ENCODE measurements at places on chromosomes 16 and 17.
A peak's percentile ranks its signal among the peaks of the same experiment; 100 is the strongest.

GRCh38 chr16:11016993-11017392 lies 72.6 kb downstream of the CLEC16A start:
- peak; percentile 43 for DNase-seq

GRCh38 chr17:78993981-78994671 lies 14.4 kb upstream of the LGALS3BP start:
- DNase-seq, result no peak

GRCh38 chr17:66398617-66399016 lies 96.2 kb downstream of the PRKCA start:
- no peak for DNase-seq

GRCh38 chr17:67558740-67559380 lies 158.9 kb upstream of the NOL11 start:
- DNase-seq, result no peak

DNA sequence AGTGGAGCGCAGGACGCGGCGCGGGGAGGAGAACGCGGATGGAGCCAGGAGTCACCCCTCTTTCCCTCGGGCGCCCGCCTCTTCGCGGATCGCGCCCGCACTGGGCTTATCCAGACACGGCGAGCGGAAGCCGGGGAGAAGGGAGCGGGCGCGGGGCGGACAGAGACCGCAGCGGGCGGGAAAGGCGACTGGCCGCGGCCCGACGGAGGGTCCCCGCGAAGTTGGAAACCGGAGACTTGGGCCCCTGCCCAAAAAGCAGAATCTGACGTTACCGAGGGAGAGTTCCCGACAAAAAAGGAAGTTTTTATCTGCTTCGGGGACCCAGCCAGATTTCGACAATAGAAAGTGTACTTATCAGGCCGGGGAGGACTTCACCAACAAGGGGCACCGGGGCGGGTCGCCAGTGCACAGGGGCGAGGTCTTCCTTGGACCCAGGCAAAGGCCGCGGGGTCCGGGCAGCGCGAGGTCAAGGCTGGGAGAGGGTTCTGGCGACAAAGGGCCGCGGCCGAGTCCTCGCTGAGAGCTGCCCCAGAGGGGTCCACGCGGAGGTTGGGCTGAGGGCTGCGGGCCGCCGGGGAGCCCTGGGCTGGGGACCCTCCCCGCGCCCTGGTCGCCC lies 519 bp downstream of the ST6GALNAC2 start:
- no peak for DNase-seq

- no peak for DNase-seq
These were observed 26.1 kb downstream of the TOM1L2 start for GRCh38 chr17:17946093-17946492.

- DNase-seq, result no peak
These were observed 764.7 kb upstream of the KIF2B start for GRCh38 chr17:53058031-53058430.

DNA sequence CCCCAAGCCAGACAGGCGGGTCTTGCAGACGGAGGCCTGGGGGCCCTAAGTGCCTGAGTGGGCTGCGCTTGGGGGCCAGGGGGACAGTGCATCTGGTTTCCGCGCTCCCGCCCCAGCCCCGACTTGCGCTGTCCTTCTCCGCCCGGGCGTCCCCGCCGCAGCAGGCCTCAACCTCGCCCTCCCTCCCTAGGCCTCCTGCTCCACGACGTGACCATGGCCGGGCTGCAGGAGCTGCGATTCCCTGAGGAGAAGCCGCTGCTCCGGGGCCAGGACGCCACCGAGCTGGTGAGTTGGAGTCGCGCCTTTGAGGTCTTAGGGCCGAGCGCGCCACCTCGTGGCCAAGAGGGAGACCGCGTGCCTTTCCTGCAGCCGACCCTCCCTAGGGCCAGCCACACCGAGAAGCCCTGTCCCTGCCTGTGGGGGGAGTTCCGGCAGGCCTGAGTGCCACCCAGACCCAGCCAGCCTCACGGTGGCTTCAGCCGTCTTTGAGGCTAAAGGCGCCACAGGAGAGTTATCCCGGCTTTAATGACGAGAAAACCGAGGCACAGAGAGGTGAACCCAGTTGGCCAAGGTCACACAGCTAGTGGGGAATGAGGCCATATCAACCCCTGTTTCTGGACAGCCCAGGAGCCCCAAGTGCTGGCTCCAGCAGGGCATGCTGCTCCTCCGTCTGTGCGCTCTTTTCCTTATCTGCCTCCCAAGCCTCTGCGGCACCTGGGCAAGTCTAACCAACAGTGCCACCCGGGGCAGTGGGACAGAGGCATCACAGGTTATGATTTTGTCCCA lies 12.2 kb upstream of the NDRG4 start:
- DNase-seq, result peak; percentile 56

- peak; percentile 45 for DNase-seq
These were observed 1.2 kb upstream of the YPEL2 start for GRCh38 chr17:59330053-59330942.

- DNase-seq, result no peak
These were observed 115.0 kb downstream of the MGAT5B start for GRCh38 chr17:76983075-76983775.

DNA sequence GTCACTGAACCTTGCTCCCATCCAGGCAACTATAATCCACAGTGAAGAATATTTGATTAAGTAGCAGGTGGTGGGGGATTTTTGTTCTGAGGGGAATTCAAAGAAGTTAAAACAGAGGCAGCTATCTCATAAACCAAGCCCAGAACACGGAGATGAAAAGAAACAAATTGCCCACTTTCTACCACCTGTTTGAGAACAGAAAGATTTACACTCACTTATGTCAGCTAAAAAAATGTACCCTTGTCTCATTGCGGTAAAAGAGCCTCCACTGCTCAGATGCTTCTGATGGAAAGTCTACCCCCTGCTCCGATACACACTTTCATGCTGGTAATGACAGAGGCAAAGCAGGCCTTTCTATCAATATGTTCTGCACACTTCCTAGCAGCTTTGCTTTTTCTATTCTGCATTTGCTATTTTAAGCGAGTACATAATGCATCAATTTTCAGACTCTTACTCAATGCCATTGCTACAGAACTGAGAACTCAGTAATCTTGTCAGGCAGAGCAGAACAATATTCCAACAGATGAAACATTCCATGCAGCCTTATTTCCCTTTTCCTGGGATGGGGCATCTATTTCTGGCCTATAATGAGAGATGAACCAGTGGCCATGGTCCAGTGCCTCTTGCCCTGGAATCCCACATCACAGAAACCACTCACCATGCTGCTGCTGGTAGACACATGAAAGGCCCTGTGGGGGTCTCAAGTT lies 29.0 kb downstream of the CDK5R1 start:
- peak; percentile 29 for DNase-seq

- DNase-seq, result no peak
These were observed 18.4 kb downstream of the CNTNAP1 start for GRCh38 chr17:42700586-42701289.

- DNase-seq, result no peak
These were observed 168.1 kb downstream of the C16orf95 start for GRCh38 chr16:87149051-87149450.

GRCh38 chr17:81076141-81076679 lies 41.3 kb downstream of the BAIAP2 start:
- no peak for DNase-seq
